ENCODE measurements at places on chromosomes 13 and 19.
A peak's percentile ranks its signal among the peaks of the same experiment; 100 is the strongest.

DNA sequence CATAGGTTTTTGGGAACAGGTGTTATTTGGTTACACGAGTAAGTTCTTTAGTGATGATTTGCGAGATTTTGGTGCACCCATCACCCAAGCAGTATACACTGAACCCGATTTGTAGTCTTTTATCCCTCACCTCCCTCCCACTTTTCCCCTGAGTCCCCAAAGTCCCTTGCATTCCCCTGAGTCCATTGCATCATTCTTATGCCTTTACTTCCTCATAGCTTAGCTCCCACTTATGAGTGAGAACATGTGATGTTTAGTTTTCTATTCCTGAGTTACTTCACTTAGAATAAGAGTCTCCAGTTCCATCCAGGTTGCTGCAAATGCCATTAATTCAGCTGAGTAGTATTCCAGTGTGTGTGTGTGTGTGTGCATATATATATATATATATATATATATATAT lies 97.2 kb upstream of the EDNRB start:
- no peak for DNase-seq

- DNase-seq, result no peak
These were observed 212.5 kb upstream of the ZNF536 start for GRCh38 chr19:30159636-30160035.

DNA sequence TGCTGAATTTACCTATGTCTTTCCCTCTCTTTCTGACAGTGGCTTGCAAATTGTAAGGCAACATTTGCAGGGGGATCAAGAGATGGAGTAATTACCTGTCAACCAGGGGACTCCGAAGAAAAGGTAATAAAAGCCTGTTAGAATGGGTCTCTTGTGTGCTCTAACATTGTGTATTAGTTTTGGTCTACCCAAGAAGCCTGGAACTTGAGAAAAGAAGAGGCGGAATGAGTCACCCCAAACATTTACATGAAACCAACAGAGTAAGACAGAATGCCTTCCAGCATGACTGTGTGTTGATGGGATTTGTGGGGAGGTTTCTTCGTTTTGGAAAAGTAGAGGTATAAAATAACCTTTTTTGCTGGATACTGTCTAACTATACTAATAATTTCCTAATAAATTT lies 36.7 kb downstream of the ZAR1L start:
- peak; percentile 50 for DNase-seq

GRCh38 chr19:34712395-34713261 lies 21.4 kb upstream of the ZNF181 start:
- peak; percentile 66 for DNase-seq

DNA sequence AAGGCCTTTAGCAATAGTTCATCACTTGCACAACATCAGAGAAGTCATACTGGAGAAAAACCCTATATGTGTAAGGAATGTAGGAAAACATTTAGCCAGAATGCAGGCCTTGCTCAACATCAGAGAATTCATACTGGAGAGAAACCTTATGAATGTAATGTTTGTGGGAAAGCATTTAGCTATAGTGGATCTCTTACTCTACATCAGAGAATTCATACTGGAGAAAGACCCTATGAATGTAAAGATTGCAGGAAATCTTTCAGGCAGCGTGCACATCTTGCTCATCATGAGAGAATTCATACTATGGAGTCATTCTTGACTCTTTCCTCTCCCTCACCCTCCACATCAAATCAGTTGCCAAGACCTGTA lies 19.8 kb downstream of the ZNF583 start:
- DNase-seq, result no peak

DNA sequence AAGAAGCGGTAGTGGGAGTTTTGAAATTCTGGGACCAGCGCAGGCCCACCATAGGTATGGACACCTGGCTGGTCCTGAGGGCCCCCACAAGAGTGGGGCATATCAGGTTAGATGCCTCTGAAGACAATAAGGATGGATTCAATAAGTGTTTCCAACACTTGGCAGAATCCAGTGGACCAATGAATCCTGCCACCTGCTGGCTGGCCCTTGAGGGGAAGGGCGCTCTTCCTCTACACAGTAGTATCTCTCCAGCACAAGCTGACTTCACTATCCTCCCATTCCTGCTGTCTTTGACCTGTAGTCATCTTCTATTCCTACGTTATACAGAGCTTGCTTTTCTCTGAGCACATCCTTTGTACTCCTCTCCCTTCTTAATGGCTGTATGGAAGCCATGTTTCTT lies 199.7 kb upstream of the TSHZ3 start:
- peak; percentile 11 for DNase-seq

Measured in AG04450 (cell line).